ENCODE measurements at places on chromosomes 12 and 14.
A peak's percentile ranks its signal among the peaks of the same experiment; 100 is the strongest.

DNA sequence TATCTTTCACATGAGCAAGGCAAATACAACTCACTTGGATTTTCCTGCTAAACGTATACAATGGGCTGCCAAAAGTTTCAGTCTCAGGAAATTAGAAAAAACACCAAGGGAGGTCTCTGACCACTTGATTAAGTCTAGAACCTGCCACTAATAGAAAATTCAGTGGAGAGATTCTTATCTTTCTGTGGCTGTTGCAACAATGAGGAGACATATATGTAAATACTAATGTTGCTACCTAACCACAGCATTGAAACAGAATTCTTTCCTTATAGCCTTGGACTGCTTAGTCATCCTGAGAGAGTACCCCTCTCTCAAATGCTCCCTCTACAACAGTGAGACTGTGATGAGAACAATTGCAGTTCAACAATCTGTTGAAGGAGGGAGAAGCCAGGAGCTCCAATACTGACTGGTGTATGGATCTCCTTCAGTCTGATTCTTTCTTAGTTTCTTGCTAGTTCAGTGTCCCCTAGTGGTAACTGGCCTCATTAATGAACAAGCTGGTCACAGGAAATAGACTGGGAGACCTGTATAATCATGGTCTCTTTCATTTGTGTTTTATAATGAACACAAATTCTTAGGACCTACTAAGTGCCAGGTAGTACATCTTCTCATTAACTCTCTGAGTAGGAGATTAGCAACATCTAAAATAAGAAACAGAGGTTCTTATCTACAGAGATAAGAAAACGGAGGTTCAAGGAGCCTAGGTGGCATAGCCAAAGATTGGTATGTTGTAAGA is 164.5 kb downstream of the SLC38A4 start:
- DNase-seq: no peak

DNA sequence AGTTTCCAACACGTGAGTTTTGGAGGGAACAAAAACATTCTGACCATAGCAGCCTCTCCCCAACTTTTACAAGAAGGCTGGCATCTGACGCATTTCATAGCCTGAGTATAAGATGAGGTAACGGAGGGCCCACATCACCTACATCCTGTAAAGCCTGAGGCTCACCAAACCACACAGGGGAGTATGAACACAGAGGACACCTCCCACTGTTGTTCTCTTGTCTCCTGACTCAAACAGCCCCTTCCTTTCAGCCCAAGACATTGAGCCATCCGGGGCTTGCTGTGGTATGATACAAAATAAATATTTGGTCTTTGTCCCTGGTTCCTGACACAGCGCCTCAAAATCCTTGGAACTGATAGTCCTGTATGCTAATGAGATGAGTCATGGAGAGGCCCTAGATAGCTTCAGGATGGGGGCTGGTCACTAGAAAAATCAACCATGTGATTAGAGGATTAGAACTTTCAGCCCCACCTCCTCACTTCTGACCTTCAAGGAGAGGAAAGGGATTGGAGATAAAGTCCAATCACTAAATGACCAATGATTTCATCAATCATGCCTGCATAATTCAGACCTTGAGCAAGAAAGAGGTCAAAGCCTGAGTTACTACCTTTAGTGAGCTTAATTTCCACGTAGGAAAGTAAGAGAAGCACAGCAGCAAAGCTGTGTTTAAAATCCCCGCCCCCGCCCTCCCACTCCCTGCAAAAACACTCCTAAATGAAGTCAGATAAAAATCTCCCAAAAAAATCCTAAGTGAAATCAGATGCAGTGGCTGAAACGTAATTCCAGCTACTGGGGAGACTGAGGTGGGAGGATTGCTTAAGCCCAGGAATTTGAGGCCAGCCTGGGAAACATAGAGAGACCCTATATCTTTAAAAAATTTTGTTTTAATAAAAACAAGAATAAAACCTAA is 236.4 kb downstream of the PCNX1 start:
- no peak for DNase-seq

- no peak for DNase-seq
These were observed 2.4 kb downstream of the TMPRSS12 start for GRCh38 chr12:50845021-50845647.

GRCh38 chr12:114746297-114747011 is 62.5 kb upstream of the TBX3 start:
- no peak for DNase-seq

GRCh38 chr12:49924628-49925246 is 21.0 kb upstream of the FAIM2 start:
- no peak for DNase-seq

DNA sequence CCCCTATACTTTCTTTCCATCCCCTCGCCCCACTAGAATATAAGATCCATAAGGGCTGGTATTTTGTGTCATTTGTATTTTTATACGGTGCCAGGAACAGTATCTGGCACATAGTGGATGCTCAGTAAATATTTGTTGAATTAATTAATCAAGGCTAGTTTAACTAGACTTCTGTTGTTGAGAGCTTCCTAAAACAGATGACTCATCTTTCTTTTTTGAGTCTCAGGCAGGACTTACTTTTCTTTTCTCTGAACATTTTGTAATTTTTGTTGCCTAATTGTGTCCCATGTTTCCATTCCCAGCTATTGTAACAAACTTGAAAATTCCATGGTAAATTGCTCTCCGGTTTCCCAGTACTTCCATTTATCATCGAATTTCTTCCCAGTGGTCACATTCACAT is 16.7 kb downstream of the STK38L start:
- no peak for DNase-seq

DNA sequence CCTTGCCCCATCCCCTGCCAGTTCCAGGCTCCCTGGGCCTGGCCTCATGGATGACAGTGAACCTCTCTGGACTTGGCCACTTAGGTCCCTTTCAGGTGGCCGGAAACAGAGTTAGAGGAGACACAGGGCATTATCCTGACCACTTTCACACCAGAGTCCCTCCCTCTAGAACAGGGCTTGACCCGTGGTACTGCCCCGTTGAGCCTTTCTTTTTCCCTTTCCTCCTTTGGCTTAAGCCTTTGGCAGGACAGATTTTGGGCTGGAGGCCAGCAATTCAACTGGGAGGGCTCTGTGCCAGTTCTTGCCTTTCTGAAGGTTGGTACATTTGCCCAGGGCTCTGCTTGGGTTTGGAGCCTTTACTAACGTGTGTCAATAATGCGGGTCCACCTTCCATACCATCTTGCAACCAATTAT is 22.8 kb downstream of the TPCN1 start:
- DNase-seq: no peak

GRCh38 chr12:114479831-114480230 is 73.9 kb upstream of the TBX5 start:
- DNase-seq: no peak

DNA sequence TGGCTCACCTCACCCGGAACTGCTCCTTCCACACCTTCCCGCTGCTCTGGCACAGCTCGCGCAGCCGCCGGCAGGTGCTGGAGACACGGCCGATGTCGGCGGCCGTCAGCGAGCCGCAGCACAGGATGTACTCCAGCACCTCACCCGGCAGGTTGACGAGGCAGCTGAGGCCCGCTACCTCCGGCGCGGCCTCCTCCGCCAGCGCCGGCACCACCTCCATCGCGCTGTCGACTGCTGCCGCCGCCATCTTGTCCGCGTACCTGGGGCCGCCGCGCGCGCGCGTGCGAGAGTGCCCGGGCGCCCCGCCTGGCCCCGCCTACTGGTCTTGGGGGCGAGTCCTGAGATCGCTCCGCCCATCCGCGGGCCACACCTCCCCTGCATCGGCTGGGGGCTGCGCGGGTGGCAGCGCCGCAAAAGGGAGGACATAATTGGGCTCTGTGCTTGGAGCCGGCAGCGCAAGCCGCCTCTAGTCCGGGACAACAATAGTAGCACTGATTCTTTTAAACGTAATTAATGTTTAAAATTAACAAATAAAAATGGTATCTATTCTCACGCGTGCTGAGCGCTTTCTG is at the start of gene FBXO21:
FBXO21 (minus strand) TSS at position 261 of the 572 bp plus-strand sequence; CDS start at position 247, 14 bp downstream.
- DNase-seq: peak; percentile 98

- no peak for DNase-seq
These were observed 179.6 kb upstream of the LMO3 start for GRCh38 chr12:16785524-16785923.

DNA sequence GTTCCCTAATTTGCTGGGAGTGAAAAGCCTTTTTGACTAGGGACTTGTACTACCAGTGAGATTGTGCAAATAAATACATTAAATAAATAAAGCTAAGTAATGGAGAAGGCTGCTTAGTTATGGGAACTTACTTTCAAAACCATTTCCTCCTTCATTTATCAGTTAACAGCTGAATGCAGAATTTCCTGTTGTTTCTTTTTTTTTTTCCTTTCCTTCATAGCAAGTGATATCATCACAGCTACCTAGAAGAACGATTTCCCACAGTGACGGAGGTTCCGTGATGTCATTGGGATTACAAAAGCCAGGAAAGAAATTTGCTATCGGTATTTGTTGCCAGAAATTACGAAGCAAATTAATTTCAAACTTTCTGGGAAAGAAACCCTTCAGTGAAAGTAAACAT is 42.1 kb upstream of the SOCS2 start:
- no peak for DNase-seq

DNA sequence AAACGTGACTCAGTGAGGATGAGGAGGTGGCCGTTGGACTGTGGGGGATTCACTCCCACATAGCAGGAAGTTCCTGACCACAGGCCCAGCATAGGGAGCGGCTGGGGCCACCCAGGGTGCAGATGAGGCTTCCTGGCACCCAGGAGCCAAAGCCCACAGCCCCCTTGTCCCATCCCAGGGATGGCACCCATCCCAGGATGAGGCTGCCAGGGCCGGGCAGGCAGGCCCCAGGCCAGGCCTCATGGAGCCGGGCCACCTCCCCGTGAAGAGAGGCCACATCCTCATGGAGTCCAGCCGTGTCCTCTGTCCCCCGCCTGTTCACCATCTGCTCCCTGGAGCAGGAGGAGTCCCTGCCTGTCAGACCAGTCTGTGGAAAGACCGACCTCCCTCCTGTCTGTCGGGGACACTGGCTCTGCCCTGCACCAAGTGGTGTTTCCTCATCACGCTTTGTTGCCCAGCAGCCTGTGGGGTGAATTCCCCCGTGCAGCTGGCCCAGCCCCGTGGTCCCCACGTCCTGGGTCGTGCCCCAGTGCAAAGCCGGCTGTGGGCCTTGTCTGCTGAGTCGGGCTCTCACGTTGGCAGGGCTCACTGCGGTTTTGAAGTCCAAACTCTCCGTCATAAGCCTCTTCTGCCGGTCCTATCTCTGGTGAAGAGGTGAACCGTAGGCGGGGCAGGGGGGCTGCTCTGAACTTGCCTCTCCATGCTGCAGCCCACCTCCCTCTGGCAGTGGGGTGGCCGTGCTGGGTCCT is 24.5 kb downstream of the MMP17 start:
- no peak for DNase-seq

DNA sequence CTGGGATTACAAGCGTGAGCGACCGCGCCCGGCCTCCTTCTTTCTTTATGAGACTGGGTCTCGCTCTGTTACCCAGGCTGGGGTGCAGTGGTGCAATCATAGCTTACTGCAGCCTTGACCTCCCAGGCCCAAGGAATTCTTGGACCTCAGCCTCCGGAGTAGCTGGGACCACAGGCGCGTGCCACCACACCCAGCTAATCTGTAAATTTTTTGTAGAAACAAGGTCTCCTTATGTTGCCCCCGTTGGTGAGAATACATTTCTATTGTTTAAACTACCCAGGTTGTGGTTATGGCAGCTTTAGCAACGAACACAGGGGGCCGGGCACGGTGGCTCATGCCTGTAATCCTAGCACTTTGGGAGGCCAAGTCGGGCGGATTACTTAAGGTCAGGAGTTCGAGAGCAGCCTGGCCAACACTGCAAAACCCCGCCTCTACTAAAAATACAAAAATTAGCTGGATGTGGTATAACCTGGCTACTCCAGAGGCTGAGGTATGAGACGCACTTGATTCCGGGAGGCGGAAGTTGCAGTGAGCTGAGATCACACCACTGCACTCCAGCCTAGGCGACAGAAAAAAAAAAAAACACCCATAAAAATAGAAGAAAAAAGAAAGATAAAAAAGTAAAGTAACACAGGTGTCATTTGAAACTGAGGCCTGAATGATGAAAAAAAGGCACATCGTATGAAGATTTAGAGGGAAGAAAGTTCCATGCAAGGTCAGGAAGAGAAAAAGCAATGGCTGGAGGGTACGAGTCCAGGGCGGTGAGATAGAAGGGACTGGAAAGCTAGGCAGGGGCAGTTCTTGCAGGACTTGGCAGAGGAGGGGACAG is 977 bp upstream of the TMEM120B start:
- DNase-seq: no peak

DNA sequence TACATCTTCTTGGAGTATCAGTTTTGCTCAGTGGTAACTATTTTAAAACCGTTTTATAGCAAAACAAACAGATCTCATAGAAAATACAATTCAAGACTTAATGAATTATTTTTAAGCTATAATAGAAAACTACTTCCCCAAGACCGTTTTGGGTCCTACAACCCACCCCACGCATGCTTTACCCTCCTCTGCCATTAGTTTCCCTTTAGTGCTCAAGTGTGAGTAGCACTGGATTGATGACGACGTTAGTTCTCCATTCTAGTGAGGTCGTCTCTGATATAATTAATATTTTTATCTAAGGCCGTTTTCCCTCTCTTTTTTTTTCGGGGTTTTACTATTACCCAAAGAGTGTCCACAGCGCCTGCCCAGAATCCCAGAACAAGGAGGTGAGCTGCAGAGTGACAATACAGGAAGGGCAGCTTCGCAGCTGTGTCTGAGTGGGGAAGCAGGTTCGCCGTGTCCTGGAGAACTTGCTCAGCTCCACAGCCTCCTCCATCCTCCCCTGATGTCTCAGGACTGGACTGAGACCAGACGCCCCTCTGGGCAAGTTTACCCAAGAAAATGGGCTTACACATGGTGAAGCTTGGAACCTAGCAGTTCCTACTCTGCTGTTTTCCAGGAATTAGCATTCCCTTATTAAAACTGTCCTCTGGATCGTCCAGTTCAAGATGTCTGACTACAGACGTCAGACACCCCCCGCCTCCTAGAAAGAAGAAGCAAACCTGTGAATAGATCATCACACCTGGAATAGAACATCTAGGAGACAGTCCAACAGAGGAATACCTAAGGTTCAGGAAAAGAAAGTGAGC is 31.9 kb upstream of the MON2 start:
- DNase-seq: no peak

DNA sequence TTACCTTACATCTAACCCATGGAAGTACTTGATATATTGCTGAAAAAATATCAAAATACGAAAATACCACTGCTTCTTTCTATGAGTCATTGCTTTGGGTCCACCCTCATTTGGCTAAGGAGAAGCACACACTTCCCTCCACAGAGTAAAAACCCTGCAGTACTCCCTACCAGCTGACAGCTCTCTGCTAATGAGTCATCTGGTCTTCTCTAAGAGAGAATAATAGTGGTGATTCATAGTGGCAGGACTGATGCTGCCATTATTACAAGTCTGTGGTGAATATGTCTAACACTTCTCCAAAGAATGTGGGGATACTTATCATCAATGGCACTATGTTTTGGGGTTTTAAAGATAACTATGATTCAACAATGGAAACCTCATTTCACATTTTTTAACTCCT is 90.7 kb downstream of the PPFIA2 start:
- no peak for DNase-seq

GRCh38 chr12:98861251-98861650 is 216.2 kb downstream of the APAF1 start:
- no peak for DNase-seq

DNA sequence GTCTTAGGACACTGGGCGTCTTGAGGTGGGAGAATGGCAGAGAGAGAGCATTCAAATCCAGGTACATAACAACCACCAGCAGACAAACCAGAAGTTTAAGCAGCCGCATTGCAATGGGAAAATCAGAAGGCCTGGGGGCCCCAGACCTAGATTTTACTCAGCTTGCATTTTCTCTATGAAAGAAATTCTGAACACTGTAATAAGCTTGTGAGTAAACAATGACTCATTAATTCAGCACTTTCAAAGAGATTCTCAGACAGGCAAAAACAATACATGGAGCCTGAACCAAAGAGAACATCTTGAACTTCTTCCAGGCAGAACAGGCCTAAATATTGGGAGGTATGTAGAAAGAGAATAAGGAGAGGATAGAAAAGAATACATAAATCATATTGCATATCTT is 69.8 kb upstream of the IFNG-AS1 start:
- DNase-seq: no peak

Measured in H1 (cell line).